ENCODE measurements at places on chromosomes 12 and 14.

GRCh38 chr14:20428010-20428365 lies 8.0 kb downstream of the KLHL33 start:
- no peak for DNase-seq

DNA sequence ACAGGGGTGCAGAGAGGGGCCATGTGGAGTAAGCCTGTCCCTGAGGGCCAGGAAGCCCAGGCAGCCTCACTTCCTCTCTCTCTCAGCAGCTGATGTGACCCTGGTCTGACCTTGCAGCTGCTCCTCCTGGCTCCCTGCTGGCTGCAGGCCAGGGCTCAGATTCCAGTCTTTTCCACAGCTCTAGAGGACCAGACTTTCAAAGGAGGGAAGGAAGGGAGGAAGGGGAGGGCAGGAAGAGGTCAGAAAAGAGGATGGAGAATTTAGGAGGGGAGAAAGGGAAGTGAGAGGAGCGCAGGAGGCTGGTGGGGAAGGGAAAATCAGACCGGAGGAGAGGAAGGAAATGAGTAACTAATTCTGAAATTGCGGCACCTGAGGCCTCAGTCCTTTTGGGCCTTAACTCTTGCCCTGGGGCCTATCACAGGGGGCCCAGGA lies 40.9 kb upstream of the VASH1 start:
- peak; percentile 45 for DNase-seq

DNA sequence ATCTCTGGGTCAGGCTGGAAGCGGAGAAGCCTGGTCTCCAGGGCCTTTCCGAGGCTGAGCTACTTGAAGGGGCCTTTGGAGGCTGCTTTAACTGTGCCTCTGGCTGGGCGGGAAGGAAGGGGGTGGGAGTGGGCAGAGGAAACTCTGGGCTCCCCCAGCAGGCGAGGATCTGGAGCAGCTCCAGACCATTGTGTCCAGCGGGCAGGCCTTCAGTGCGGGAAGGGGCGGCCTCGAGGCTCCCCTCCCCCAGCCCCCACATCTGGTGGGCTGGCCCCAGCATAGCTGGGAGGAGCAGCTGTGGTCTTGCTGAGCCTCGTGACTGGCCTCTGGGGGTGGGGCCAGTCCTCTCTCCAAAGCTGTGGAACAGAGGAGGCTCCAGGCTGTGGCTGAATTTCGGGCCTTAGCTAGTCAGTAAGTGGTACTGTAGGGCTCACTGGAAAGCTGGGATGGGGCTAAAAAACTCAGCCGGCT lies 3.4 kb downstream of the TAMALIN start:
- peak; percentile 92 for DNase-seq

DNA sequence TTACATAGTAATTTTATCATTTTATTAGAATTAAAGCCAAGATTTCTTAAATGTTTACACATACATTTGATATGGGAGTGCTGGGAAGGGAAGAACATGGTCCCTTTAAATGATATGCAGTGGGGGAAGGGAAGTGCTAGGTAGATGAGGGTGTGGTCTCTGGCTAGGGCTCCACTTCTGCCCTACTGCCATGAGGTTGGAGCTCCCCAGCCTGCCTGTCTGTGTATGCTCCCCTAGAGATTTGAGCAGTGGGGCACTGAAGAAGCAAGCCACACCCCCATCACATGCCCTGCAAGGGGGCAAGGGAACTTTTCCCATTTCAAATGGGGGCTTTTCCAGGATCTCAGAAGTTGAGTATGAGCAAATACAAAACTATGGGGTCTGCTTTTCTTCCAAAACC lies 25.5 kb downstream of the CLECL1 start:
- DNase-seq, result no peak

DNA sequence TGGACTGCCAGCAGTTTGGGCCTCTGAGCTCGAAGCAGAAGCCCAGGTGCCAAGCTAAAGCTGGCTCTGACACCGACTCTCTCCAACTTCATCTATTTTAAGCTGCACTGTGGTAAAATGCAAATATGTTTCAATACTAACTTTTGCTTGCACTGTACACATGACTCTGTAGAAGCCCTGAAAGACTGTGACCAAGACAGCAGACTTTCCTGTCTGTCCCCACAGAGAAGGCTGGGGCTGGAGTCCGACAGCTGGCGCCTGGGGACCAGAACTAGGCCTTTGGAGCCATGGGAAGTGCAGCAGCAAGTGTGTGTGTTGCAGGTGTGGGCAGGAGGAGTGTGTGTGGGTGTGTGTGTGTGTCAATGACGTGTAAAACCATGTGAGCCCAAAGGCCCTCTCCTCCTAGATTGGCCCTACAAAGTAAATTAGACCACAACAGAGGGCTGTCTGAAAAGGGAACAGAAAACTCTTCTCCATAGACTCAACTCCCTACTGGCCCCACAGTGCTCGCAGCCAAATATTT lies 16.4 kb upstream of the RAB35 start:
- DNase-seq, result no peak

DNA sequence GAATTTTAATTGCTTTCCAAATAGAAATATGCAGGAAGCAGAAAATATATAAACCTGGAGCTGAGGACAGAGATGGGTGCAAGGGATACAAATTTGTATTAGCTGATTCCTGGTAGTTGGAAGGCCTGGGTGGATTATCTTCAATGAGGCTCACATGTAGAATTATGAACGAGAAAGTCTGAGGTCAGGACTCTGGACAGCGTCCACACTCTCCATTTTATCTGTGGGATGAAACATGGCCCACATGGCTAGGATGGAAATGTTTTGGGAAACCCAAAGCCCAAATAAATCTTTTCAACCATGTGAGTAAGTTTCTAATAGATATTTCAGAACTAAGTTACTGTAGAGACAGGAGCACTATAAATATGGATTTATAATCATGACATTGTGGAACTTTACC lies 256.1 kb downstream of the APAF1 start:
- DNase-seq, result no peak

- DNase-seq, result no peak
Measured at GRCh38 chr14:99769123-99769522, 24.1 kb upstream of the EML1 start.

DNA sequence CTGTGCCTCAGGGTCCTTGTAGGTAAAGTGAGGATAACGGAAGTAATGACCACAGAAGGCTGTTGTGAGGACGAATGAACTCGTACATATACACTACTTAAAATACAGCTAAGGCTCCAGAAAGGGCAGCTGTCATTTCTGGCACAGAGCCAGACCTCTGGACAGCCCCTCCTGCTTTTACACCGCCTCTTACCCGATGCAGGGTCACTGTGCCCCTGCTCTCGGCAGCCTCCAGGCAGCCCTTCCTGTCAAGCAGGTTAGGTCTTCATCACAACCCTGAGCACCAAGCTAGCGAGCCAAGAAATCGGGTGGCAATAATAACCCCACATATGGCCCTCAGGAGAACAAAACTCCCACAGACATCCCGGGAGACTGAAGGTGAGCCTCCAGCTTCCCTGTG lies 8.5 kb downstream of the TMEM229B start:
- no peak for DNase-seq

GRCh38 chr12:106226884-106227640 lies 20.8 kb downstream of the CKAP4 start:
- DNase-seq, result peak; percentile 68

GRCh38 chr12:6618483-6619225 lies 11.5 kb upstream of the CHD4 start:
- no peak for DNase-seq

DNA sequence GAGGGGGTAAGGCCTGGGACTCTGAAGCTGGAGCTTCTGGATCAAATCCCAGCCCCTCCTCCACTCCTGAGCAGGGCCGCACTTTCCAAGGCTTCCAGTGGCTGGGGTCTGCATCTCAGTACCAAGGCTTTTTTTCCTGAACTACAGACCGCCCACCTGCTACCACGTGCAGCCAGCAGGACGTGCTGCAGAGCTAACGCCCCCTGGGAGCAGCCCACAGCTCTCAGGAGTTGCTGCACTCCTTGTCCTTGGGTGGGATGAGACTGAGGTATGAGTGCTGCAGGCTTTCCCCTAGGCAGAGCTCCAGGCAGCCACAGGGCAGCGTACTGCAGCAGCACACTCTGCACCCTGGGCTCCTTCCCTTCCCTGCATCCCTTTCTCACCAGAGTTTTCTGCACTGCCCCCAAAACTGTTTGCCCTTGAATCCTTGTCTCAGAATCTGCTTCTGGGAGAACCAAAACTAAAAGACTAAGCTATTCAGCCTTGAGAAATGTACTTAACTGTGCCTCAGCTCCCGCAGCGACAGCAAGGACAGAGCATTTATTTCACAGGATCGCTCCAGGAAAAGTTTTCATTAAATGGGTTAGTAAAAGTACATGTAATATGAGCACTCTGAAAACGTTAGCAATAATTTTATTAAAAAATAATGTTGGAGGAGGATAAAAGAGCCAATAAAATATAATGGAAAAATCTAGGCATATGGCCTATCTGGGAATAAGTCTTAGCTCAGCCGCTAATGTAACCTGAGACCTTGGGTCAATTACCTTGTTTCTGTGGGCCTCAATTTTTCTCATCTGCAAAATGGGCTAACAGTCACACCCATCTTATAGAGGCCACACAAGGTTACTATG lies 25.5 kb downstream of the RBM19 start:
- no peak for DNase-seq

DNA sequence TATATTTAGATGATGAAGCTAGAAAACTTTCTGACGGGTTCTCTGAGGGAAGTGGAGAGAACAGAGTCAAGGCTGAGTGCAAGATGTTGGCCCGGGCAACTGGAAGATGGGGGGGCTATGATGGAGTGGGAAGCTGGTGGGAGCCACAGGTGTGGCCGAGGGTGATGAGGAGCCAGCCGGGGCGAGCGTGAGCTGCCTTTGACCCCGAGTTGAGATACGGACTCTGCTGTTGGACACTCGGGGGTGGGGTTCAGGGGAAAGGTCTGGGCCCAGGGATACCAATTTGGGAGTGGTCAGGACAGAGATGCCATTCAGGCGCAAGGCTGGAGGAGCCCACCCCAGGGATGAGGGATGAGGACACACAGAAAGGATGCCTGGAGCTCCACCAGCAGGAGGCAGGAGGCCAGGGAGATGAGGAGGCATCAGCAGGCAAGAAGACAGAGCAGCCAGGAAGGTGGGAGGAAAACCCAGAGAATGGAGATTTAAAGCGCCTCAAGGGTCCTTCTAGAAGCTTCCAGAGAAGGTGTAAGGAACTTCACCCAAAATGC lies 9.0 kb downstream of the SCARB1 start:
- DNase-seq, result no peak

- DNase-seq, result no peak
Measured at GRCh38 chr12:97487470-97487869, 24.9 kb downstream of the RMST start.

GRCh38 chr12:114476159-114476558 lies 70.2 kb upstream of the TBX5 start:
- DNase-seq, result peak; percentile 4

- no peak for DNase-seq
Measured at GRCh38 chr14:64137657-64138290, 156.4 kb downstream of the ESR2 start.

DNA sequence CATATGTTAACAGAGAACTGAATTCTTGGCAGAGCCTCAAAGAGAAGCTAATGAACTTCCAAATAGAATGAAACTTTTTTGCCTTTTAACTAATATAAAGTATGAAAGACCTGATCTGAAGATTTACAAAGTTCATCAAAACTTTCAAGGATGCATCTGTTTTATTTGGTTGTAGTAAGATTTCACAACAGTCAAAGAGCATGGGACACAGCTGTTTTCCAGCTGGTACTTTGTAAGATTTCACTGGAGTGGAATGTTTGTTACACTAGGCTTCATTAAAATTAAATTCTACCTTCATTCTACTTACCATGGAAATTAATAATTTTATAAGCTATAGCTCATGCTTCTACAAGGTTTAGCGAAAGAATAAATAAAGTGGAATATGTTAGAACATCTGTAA lies 351.2 kb downstream of the SLC6A15 start:
- DNase-seq, result no peak

DNA sequence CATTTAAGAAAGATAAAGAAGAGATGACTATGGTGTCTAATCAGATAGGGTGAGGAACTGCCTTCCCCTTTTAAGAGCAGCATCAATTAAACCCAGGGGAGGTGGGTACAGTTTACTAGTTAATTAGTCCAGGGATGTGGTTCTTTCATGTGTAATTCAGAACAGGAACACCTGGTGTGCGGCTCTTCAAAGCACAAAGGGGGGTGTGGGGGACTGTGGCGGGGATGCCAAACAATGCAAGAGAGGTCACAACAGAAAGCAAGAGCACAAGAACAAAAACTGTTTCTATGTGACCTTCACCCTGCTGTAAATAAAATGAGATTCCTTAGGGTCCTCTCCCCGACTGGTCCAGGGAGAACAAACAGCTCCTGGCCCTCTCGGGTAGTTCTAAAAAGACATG lies 183.9 kb upstream of the SOX5 start:
- no peak for DNase-seq

- peak; percentile 84 for DNase-seq
Measured at GRCh38 chr14:91380610-91381371, 36.8 kb downstream of the CCDC88C start.

- peak; percentile 99 for DNase-seq
Measured at GRCh38 chr14:89416002-89416995, 734 bp downstream of the FOXN3 start.

DNA sequence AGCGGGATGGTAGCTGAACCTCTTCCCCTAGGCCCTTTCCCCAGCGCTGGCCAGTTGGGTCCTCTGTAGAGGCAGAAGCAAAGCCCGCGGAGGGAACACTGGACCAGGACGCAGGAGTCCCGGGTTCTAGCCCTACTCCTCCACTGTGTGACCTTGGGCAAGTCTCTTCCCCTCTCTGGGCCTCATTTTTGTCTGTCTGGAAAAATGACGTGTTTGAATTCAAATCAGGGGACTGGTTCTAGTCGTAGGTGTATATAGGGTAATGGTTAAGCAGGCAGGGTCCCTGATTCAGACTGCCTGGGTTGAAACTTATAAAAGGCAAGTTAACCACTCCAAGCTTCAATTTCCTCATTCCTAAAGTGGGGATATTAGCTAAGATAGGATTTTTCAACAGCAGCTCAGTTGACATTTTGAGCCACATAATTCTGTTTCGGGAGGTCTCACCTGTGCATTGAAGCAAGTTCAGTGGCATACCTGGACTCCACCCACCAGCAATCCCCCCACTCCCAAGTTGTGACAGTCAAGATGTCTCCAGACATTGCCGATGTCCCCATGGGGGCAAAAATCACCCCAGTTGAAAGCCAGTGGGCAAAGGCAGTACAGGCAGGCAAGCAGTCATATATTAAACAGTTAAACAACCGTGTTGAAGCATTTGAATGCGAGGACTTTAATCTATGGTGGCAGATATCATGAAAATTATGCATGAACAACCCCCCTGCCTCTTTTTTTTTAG lies 899 bp downstream of the TPCN1 start:
- no peak for DNase-seq

GRCh38 chr14:22190411-22191191 lies 398.4 kb downstream of the DAD1 start:
- peak; percentile 34 for DNase-seq

- no peak for DNase-seq
Measured at GRCh38 chr14:37597914-37598746, 2.7 kb downstream of the TTC6 start.

DNA sequence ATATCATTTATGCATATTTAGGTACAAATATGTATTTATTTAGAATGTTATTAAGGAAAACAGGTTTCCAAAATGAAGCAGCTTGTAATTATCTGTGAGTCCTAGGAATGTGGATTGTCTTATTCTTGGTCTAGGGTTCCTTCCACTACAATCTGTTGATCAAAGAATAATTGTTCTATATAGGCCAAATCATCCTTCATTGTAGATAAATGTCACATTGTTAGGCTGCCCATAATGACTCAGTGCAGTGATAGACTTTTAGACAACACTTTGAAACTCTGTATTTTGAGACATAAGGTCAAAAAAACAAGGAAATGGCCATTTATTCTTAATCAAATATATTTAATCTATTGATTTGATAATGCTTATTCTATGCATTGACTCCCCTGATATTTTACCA lies 283.0 kb downstream of the ACSS3 start:
- no peak for DNase-seq
